ENCODE measurements at places on chromosomes 7 and 10. TPM values are rescaled to one million over a fixed set of nuclear protein-coding genes. Genes with fewer than 3 reads are reported as not detected.

GRCh38 chr7:7434329-7434728 lies 101.3 kb downstream of the COL28A1 start:
- no peak for DNase-seq

DNA sequence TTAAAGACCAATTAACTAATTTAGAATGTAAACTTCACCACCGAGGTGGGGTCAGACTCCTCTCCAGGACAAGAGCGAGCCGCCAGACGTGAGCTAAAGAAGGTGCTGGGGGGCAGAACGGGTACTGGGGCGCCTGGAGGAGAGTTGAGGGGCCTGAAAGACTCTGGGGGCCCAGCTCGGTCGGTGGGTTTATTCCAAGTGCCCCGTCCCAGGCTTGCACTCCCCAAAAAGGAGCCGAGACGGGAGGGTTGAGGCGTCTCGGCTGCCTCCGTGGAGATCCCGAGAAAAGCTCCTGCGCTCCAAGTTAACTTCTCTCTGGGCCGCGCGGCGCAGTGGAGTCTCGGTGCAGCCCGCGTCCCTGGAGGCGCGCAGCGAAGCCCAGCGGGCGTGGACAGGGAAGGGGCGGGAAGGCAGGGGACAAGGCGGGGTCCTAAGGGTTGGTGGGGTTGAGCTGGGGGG lies 553.3 kb downstream of the TFEC start:
- DNase-seq, result no peak

GRCh38 chr7:50921114-50921813 lies 138.6 kb upstream of the GRB10 start:
- DNase-seq, result no peak

GRCh38 chr7:82234457-82235049 lies 209.0 kb downstream of the CACNA2D1 start:
- peak; percentile 33 for DNase-seq

DNA sequence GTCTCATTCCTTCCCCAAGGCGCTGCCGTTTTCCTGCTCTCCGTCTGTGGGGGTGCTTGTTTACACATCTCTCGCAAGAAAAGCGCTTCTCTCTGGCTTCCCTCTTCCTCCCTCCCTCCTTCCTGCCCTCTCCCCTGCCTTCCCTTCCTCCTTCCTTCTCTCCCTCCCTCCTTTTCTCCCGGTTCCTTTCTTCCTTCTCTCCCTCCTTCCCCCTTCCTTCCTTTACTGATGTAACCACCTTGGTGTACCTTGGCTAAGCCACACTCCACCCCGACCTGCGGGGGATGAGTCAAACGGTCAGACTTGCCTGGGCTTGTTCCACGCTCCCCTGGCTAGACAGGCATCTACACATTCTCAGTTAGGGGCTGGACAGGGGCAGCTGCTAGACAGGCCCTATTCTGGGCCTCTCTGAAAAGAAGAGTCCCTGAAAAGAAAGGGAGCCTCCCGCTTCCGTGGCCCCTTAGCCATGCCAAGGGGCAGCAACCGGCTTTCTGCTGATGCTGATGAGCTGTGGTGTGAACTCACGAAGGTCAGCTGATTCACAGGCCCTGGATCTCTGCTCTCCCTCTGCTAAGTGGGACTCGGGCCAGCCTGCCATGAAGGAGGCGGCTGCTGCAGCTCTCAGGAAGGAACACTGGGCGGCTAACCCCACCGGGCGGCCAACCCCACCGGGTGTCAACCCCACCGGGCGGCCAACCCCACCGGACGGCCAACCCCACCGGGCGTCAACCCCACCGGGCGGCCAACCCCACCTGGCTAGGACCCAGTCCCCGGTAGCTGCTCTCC lies 216.8 kb downstream of the TCERG1L start:
- peak; percentile 55 for DNase-seq

GRCh38 chr10:70293169-70293843 lies 9.5 kb upstream of the NPFFR1 start:
- no peak for DNase-seq

- DNase-seq, result no peak
Observed at GRCh38 chr7:25615003-25615402, 386.7 kb upstream of the NPVF start.

DNA sequence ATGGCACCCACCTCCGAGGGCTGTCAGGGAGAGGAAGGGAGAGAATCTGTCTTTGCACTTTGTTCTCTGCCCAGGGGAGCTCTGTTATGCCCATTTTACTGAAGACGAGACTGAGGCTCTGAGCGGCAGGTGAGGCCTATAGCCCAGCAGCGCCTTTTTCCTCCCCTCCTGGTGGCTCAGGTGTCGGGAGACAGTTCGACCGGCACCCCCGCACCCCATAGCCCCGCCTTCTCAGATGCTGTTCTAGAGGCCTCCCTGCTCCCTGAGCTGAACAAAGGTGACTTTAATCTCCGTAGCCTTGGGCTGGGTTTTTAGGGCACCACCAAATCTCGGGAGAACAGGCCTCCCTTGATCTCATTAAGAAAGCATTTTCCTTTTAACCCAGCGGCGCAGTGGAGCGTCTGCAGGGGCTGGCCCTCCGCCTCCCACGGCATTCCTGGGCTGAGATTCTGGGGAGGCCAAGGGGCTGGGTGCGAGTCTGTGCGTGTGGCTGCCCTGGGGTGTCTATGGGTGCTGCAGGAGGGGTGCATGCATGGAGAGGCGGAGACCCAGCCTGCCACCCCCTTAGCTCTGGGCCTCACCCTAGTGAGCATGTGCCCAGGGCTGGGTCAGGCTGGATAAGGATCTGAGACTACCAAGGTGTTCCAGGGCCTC lies 3.3 kb downstream of the LFNG start:
- peak; percentile 54 for DNase-seq

DNA sequence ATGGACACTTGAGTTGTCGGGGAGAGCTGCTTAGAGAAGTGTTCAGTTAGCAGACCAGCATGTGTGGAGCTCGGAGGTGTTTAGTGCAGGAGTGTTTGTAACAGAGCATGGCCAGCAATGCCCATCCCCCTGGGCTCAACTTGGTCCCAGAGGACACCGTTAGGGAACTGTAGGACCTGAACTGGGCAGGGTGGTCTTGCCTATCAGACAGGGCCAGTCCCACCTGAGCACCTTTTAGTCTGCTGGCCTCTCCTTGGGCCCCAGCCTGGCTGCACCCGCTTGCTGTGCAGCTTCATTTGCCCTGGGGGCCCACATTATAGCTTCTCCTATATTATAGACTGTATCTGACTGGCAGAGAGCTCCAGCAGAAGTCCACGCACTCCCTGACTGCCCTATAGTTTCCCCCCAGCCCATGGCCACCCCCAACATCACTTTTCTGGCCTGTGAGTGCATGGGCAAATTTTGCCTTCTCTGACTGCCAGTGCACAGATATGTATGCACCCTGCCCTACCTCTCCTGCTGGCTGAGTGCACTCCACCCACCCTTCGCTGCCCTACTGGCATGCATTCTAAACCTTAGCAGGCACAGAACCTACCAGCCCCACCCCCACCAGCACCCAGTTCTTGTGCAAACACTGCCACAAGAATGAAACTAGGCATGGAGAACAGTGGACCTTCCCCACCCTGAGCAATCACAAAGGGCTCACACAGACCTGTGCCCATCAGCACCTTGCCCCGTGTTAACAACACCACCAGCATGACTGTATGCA lies 1030.6 kb upstream of the GHITM start:
- DNase-seq, result no peak

DNA sequence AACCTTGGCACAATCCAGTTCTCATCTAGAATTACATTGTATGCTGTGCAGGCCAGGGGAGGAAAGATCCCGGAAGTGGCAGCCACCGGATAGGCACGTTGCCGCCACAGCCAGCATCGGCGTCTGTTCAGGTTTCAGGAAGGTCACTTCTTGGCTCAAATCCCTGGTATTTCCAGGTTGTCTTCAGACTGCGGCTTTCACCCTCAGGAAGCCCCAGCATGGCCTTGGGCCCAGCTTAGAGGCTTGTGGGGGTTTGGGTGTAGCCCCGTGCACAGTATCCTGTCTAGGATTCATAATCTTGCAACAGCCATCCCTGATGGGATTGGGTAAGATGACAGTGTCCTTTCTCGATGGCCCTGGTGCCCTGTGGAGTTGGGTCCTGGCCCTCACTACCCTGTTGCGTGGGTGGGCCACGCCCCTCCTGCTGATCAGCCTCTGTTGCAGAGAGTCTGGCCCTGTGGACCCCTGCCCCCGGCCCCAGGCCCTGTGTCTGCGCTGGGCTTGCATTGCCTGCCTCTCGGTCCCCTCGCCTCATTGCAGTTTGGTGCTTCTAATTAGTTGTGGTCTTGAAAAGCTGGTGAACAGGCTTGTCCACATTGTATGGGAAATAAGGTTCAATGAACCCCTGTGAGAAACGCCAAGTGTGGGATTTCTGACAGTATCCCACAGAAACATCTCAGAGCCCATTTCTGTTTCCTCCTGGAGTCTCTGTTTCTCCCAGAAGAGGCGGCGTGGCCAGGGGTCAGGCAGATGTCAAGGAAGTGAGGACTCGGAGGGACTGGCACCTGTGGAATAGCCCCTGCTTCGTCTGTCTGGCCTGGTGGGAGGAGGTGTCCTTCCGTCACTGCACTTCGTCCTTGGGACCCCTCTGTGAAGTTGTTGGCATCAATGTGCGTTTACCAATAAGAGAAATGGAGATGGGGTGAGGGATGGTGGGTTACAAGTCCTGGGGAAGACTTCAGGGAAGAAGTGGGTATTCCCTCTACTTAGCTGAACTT lies 77.5 kb downstream of the MGMT start:
- DNase-seq, result no peak

Gene CALY
- not detected for total RNA-seq

Gene CYP3A4
- total RNA-seq, result not detected

Gene AMPH
- not detected for total RNA-seq

Gene ITIH5
- total RNA-seq, result not detected

Measured in Caki2 (cell line).